AG10803 (cell line): ENCODE measurements at places on chromosomes 11 and 22.

GRCh38 chr11:123469089-123469488 is 39.0 kb downstream of the GRAMD1B start:
- no peak for DNase-seq

GRCh38 chr11:115122274-115122673 is 381.9 kb downstream of the CADM1 start:
- no peak for DNase-seq

GRCh38 chr11:8746331-8746974 is 63.9 kb downstream of the RPL27A start:
- no peak for DNase-seq

DNA sequence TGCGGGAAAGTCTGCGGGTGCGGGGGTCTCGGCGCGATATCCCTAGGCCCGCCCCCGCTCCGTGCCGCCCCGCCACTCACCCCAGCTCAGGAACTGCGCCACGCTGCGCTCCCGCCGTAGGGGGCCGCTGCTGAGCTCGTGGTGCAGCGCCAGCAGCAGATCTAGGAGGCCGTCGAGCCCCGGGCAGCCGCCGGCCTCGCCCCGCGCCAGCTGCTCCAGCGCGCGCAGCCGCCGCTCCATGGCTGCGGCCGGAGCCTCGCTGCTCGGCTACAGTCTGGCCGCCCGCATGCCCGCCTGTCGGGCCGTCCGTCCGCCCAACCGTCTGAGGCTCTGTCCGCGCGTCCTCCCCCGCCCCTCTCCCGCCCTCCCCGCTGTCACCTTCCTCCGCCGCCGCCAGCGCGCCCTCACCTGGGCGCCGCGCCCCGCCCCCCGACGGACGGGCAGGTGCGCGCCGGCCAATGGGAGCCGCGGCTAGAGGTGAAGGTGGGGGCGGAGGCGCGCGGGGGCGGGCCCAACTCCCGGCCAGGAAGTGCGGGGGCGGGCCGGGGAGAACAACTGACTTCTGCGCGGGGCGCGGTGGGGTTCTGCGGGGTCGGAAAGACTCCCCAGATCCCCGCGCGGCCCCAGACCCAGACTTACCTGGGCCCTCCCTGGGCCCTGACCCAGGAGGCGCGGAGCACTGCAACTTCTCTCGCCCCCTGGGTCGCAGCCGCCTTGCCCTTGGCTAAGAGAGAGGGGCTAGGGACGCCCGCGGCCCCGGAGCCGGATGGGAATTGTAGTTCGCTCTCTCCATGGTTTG is at the start of gene CDC42BPG:
TSS of gene CDC42BPG (minus strand) at position 324 of the 799 bp plus-strand sequence. CDS start at position 240, 84 bp downstream.
- peak; percentile 49 for DNase-seq

DNA sequence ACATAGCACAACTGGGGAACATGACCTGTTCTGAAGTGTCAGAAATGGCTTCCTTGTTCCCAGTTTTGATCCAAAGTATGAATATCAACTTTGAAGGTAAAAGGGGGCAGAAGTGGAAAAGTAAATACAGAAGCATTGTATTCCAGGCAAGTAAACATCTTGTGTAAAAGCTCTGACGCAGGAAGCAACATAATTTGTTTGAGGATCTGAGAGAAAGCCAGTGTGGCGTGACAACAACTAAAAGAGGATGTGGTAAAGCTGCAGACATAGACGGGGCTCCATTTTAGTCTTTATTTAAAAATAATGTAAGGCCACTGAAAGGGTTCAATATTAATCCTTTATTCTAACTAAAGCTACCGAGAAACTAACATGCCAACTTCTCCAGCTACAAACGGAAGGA is 310.2 kb downstream of the DLG2 start:
- no peak for DNase-seq

DNA sequence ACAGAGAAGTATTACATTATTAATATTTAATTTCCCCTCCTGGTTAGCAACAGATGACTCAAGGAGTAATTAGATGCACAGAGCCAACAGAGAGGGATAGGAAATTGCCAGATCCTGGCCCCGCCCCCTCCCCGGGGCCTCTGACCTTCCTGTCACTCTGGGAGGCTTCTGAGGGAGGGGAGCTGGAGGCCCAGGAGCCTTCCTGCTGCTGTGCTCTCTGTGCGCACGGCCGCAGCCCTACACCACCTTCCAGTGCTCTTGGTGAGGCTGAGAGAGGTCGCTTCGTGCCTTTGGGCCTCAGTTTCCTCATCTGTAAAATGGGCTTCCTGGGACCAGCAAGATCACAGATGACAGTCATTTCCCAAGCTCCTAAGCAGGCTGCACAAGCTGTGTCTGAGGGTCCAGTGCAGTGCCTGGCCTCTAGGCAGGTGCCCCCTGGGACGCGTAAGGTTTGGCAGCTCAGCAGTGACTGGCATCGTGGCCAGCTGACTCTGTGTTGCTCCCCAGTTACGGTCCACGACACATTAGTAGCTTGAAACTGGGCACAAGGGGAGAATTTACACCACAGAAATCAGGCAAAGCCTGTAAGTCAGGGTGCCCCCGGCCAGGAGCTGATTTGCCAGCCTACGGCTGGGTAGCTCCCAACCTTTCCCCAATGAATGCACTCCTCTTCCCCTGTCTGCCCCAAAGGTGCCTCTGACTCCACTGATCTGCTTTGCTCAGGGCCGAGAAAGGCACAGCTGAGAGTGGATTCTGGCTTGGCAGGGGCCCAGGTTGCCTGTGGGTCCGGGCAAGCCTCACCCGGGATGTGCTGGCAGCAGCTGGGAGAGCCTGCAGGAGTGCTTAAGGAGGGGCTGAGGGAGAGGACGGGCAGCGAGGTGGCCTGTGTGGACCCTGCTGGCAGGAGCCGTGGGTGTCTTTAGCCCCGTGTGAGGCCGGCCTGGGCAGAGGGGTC is 2.3 kb downstream of the ADORA2A start:
- no peak for DNase-seq

- DNase-seq = no peak
These were observed 8.4 kb downstream of the MAPK8IP2 start for GRCh38 chr22:50608996-50609395.

- no peak for DNase-seq
These were observed 12.6 kb downstream of the C22orf23 start for GRCh38 chr22:37940698-37941376.

GRCh38 chr11:46055371-46055770 is 65.9 kb downstream of the PHF21A start:
- peak; percentile 42 for DNase-seq

GRCh38 chr22:22750335-22751042 is 106.1 kb downstream of the GGTLC2 start:
- no peak for DNase-seq

GRCh38 chr22:30266445-30267381 is at the start of gene OSM:
OSM (minus strand) TSS chr22:30266851; CDS start chr22:30266799, 52 bp downstream.
- DNase-seq = no peak

DNA sequence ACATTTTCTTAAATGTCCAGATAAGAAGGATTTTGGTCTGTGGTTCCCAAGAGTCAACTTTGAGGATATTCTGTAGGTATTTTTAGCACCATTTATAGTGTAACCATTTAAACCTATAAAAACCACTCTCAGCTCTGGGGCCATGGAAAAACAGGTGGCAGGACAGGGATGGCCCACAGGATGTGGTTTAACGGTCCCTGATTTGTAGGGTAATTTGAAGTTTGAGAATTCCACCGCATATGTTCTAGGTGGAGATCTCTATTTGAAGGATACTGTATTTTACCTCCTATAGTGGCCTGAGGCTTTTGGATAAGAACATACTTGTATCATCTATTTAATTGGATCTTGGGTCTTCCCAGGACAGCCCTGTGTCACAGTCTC is 62.4 kb upstream of the IGLL5 start:
- no peak for DNase-seq

DNA sequence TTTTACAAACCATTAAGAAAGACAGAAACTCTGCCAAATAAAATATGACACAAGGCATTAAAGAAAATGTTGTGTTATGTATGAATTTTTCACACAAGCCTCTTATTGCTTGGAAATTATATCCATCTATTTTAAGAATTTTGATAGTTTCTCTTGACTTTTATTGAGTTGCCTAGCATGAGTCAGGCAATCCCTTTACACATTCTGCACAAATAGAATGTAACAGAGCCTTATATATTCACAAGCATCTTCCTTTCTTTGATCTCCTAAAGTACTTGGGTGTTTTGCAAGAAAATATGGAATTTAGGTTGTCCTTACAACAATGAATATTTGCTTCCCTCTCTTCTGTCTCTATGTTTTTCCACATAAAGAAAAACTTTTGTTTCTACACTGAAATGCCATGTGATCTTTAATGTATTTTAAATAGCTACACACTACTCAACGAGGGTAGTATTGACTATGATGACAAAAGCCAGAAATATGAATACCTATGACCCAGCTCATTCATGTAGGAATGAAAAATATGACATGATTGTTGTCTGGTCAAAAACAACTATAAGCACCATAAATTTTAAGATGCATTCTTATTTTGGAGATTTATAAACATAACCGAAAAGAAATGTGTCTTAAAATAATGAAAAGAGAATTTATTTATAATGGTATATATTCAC is 398.8 kb downstream of the GUCY1A2 start:
- peak; percentile 12 for DNase-seq

DNA sequence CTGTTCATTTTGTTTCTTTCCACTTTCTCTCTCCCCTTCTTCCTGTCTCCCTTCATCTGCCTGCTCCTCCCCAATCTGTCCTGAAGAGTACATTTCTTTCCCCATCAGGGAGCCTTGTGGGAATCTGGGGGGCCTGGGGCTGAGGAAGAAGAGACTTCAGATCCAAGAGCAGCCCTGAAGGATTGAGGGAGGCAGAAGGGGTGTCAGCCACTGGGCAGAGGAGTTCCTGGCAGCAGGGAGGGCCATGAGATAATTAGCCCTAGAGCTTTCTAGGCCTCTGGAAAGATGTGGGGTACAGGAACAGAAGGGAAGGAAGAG is 24.4 kb upstream of the OAF start:
- no peak for DNase-seq

- no peak for DNase-seq
These were observed 58.4 kb upstream of the WNT7B start for GRCh38 chr22:46035380-46035741.

DNA sequence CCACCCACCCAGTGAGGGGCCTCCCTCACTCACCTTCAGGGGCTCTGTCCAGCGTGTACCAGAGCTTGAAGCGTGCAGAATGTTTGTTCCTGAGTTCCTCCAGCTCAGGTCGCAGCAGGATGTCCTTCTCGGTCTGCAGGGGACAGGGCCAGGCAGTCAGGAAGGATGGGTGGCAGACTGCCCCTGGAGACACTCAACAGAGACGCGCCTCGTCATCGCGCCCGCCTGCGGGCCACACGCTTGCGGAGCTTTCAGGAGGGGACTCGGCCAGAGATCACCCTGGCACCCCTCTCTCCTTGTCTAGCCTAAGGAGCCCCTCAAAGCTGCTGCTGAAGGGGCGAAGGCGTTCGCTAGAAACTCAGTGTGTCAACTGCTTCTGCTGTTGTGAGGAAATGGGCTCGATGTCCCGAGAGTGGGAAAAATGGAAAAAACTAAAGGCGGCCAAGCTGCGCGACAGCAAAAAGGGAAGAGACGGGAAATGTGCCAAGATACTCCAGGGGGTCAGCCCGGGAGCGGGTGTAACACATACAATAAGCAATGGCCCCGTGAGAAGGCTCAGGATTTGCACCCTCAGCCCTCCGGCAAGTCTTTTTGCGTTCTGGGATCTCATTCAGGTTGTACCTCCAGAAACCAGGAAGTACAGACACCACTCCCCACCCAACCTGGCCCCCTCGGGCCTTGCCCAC is 9.2 kb upstream of the POLDIP3 start:
- no peak for DNase-seq

GRCh38 chr11:10303558-10304363 is 1.1 kb upstream of the ADM start:
- DNase-seq = peak; percentile 86

- no peak for DNase-seq
These were observed 32.3 kb upstream of the POU2AF2 start for GRCh38 chr11:111213256-111213655.

DNA sequence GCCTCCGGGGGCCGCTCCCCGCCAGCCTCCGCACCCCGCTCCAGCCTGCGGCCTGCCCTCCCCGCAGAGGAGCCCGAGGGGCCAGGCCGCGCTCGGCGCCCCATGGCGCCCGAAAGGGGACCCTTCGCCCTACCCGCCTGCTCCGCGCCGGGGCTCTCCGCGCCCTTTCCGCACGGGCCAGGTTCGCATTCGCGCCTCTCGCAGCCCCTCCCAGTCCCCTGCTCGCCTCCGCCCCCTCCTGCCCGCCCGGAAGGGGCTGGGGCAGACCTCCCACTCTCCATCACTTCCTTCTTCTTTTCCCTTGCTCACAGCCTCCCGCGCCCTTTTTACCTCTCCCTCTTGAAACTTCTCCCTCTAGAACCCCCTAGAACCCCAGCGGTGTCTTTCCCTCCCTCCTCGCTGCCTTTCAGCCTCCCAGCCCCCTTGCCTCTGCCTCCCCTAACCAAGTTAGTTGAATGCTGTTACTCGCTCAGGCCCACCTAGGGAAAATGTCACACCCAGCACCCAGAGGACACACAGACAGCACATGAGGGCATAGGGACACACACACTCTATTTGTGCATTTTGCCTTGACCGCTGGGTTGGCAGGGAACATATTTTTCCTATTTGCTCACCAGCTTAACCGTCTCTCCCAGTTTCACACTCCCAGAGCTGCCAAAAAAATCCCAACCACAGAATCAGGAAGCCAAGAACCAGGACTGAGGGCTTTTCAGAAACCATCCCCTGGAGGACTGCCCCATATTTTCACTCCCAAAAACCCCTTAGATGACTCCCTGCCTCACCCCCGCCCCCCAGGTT is at the start of gene SLC43A3:
TSS of gene SLC43A3 (minus strand) at position 193 of the 798 bp plus-strand sequence. CDS start 949 bp downstream, outside the sequence.
- peak; percentile 96 for DNase-seq

DNA sequence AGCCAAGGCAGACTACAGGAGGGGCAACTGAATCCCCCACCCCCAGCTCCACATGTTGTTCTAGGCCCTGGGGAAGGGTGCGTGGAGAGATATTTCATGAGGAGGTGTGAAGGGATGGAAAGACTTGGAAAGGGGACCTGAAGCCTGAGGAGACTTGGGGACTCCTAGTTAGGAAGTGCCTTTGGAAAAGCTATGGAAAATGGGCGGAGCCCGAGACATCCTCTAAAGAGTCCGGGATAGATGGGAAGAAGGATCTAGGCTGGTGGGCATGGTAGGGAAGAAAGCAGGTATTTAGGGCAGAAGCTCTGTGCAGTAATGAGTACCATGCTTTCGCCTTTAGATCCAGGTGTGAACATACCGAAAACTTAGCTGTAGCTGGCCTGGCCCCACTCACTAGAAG is 15.0 kb upstream of the CYP2R1 start:
- DNase-seq = no peak

DNA sequence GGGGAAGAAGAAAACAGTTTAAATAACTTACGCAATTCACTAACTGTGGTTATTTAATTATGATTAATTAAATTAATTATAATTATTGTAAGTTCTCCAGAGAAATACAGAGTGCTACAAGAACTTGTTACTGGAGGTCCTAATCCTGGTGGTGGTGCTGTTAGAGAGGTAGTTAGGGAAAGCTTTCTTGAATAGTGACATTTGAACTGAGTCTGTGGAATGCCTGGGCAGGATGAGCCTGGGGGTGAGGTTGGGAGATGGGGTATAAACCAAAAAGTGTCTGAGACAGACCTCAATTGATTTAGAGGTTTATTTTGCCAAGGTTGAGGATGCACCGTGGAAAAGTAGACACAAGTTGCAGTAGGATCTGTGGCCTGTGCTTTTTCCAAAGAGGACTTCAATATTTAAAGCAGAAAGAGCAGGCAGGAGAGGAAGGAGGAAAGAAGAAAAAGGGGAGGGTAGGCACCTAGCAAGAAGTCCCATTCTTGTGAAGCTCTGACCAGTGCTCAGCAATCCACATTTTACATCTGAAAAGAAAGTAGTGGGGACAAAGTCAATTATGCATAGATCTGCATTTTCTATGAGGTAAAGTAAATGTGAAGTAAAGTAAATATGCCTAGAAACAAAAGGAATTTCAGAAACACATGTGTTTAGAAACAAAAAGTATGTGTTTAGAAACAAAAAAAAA is 4.4 kb upstream of the ZNF202 start:
- DNase-seq = no peak

- DNase-seq = no peak
These were observed 101.6 kb downstream of the NELL1 start for GRCh38 chr11:20771026-20771425.
